ENCODE measurements at places on chromosomes 3 and 15.

- DNase-seq, result no peak
These were observed 89.1 kb downstream of the XXYLT1 start for GRCh38 chr3:195181741-195182469.

GRCh38 chr3:54356261-54357045, 234.1 kb downstream of the CACNA2D3 start:
- no peak for DNase-seq

- DNase-seq, result no peak
These were observed 325.3 kb downstream of the ZNF385D start for GRCh38 chr3:21425715-21426114.

DNA sequence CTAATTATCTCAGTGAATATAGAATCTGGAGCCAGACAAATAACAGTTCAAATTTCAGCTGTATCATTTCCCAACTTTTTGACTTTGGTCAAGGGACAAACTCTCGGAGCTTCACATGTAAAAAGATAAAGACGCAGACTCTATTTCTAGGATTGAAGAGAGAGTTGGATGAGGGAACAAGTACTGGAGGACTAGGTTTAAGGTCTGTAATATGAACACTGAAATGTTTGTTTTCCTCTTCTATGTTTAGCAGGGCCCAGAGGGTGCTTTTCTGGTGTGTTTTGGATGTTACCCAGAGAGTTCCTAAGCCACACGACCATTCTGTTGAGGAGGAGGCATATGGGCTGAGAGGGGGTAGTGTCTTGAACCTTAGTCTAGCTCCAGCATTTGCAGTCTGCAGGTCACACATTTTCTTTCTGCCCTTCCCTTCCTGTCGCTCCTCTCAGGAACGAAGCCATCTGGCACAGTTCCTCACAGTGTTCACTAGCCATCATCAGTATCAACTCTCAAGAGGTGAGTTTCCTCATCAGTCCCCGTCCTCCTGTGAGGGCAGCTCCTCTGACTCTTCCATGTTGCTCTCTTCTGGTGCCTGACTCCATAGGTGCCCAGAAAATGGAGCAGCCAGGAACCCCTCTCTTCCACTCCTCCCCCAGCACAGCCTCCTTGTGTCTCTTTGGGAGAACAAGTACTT, 250.1 kb downstream of the SQOR start:
- no peak for DNase-seq

DNA sequence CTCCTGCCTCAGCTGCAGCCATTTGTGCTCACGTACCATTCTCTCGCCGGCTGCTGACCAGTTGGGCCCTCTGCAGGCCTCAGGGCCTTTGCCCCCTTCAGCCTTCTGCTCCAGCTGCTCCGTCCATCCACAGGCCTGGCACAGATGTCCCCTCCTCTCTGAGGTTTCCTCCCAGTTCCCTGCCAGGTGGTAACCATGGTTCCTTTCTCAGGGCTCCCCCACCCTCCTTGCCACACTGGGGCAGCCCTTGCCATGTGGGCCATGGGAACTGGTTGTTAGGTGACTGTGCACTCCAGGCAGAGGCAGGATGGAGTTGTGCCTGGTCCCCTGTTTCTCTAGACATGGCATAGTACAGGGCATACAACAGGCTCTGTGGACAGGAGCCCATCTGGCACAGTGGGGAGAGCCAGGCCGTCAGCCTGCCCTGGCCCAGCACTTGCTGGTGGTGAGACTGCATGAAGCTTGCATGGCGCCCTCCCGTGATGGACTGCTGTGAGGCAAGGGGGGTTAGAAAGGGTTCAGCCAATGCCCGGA, 148.9 kb downstream of the DNAJB8 start:
- DNase-seq, result no peak

DNA sequence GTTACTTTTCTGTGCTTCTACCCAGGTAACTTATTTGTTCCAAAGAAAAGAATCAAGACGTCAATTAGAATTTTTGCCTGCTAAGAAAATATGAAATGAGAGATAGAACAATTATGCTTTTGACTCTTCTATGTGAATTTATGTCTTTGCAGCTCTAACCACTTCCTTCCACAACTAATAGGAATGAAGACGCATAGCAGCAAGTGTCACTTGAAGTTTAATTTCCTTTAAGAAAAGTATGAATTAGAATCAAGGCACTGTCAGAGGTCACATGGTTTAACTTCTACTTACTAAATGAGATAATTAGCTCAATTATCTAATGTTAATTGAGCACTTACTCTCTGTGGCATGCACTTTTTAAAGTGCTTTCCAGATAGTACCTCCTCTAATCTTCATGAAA, 3.3 kb downstream of the WDR49 start:
- DNase-seq, result no peak

DNA sequence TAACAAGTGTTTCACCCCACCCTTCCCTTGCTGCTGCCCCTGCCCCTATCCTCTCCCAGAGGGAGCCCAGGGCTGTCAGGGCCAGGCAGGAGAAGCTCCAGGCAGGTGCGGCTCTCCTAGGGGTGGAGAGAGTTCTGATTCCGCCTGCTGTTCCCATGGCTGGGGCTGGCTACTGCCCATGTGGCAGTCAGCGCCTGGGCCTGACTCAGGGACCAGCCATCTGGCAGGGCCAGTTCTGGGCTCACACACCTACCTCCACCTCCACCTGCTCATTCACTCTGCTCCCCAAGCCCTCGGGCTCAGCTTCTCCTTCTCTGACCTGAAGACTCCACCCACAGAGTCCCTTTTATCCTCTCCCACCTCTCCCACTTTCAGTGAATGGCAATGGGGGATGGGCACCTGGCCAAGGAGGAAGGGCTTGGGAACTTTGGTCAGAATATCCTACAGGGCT, 23.4 kb downstream of the AMOTL2 start:
- DNase-seq, result no peak

- DNase-seq, result no peak
These were observed 87.0 kb downstream of the KLHL25 start for GRCh38 chr15:85707519-85708338.

DNA sequence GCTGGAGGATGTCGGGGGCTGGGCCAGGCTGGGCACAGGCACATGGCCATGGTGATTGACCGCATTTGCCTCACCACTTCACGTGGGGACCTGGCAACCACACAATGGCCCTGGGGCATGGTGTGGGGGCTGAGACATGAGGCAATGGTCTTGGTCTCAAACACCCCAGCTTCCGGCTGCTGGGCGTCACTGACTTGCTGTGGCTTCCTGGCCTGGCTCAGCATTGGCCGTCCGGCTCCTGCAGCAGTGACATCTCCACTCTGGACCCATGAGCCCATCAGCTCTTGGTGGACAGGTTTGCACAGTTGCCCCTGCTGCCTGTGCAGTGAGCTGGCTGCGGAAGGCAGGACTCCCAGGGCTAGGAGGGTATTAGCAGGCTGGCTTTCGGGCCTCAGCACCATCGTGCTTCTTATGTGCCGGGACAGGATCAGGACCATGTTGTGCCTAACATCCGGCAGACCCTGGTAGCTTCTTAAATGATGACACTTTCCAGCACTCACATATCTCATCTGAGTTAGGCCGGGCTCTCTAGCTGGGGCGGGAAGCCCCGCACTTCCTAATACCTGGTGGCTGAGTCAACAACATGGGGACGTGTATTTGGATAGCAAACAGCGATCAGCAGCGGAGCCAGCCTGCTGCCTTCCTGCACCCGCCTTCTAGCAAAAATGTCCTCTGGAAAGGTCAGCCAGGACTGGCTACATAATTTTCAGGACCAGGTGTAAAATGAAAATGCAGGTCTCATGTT, 34.1 kb downstream of the ZNF710 start:
- DNase-seq, result peak; percentile 55

GRCh38 chr15:70081612-70082011, 16.1 kb downstream of the TLE3 start:
- no peak for DNase-seq

GRCh38 chr3:30618526-30618925, 12.1 kb downstream of the TGFBR2 start:
- no peak for DNase-seq

DNA sequence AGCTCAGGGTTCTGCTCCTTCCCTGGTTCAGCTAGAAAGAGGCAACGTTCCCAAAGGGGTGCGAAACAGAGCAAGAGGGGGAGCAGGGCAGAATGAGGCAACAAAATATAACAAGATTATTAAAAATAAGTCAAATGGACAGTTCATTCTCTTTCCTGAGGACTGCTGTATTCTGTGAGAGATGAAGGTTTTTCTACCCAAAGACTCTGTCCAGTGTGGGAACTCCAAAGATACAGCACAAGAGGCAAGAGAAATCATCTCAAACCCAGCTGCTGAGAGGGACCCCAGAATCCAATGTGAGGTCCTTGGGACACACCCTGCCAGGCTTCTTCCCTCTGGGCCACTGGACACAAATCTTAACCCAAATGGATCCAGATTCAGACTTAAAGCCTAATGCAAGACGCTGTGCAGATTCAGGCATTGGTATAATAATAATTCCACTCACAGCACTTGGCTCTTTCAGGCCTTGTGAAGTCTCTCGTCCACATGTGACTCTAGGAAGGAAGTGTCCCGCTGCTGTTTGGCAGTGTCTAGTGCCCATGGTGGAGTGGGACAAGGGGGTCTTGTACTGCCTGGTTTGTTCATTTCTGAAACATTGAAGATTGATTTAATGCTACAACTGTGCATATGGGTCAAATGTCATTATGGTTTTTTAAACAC, 14.5 kb upstream of the ARHGAP31 start:
- DNase-seq, result no peak

GRCh38 chr3:168884353-168884903, 779.1 kb downstream of the MECOM start:
- DNase-seq, result peak; percentile 22

DNA sequence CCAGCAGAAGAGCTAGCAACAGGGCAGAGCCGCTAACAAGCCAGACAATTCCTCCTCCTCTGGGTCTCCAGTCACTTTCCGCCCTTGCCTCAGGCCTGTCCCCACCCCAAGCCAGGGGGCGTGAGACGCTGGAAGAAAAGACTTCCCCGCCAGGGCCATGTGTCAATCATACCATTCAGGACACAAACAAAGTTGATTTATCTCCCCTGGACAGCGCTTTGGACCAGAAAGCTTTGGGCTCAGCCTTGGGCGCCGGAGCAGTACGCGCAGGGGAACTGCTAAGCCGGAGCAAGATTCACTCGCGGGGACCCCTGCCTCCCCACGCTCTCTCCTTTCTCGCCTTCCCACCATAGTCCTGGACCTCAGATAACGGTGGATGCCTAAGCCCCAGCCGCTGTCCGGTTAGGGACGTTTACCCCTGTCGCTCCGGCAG, 479 bp downstream of the LRRC2 start:
- no peak for DNase-seq

GRCh38 chr15:64894395-64895056, 17.2 kb upstream of the ANKDD1A start:
- DNase-seq, result peak; percentile 84

DNA sequence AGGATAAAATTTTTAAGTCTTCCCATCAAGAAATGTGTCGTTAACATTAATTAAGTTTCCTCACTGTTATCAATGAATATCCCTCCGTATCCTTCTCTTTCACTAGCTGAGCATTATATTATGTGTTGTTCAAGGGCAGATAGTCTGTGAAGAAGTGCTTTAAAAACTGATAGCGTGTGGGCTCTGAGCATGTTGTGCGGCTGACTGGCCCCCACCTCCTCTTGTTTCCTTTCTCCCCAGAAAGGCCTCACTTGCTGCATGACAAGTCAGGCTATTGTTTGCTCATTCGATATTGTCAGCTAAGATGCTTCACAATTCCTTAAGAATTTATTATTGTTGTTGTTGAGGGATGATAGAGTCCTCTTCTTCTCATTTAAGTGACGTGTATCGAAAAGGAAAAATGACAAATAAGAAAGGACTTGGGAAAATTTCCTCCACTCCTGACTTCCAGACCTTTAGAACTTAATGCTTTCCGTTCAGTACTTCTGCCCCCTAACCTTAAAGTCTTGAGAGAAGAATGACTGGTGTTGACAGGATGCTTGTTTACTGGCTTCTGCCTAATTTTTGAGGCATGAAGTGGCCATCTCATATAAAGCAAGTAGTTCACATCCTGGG, 298.3 kb downstream of the LPP start:
- DNase-seq, result no peak

DNA sequence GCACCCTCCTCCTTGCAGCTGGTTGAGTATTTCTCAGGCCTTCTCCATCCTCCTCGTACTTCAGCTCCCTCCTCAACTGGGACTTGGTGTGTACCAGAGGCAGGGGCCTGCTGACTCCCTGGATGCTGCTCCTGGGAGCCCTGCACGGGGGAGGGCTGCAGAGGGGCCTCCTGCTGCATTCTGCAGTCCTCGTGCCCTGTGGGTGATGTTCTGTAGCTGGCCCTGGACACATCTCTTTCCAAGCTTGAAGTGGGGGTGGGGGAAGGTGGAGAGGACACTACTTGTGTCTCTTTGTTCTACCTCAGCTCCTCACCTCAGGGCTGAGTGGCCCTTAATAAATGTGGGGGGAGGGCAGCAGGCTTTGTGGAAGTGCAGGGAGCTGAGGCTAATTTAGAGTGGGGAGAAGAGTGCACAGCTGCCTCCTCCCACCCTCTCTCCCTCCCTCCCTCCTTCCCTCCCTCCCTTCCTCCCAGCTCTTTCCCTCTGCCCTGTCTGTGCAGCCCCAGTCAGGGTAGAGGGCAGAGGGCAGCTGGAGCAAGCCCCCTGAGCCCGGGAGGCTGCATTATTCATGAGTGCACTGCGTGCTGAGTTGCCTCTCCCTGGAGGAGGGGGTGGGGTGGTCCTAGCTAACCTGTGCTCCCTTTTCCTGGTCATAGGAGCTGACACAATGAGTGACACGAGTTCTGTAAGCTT, 3.7 kb upstream of the GRM2 start:
- no peak for DNase-seq

DNA sequence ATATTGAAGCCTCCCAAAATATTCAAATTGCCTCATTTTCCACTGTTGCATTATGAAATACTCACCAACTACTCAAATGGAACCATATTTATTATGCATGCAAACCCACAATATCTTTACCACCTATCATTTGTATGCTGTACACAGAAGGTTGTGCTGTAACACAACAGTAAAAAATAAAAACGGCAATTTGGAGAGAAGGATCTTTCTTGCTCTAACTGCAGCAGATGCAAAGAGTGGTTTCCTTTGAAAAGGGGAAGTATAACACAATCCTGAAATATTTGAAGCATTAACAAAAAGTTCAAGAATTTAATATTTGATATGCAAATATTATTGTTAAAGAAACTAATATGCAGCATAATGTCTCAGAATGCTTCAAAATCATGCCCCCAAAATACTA, 244.5 kb upstream of the SUCLG2 start:
- DNase-seq, result no peak

All from transverse colon (tissue), 4 donors.